ENCODE measurements at places on chromosomes 3 and 15.

DNA sequence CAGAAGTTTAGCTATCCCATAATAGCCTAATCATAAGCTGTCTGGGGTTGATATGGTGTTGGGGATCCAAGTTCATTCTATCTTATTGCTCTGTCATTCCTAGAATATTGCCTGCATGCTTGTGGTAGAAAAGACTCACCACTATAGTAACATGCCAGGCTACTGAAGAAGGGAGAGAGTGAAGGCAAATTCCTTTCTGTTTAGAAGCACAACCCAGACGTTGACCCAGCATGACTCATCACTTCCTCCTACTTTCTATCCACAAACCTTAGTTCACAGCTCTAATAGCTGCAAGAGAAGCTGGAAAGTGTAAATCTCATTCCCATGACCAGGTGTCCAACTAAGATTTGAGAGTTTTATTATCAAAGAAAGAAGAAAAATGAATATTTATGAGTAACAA, 57.8 kb upstream of the NMD3 start:
- DNase-seq, result no peak

GRCh38 chr15:60883691-60884640, 345.1 kb downstream of the RORA start:
- no peak for DNase-seq

GRCh38 chr3:112351823-112352222, 18.9 kb downstream of the CD200 start:
- DNase-seq, result no peak

DNA sequence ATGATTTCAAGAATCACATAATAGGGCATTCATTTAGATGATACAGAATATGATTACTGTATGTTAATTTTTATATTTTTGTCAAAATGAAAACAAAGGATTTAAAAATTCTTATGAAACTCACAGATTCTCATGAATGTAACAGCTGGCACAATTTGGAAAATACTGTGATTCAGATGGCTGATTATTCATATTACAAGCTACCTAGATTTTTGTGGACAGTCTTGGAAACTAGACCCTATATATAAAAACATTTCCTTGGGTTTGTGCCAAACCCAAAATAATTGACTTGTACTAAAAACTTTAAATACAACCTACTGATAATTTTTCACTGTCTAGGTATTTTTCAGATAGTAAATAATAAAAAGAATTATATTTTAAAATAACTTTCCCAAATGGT, 26.2 kb downstream of the ZBED2 start:
- no peak for DNase-seq

GRCh38 chr3:128006061-128007032, 45.9 kb upstream of the SEC61A1 start:
- no peak for DNase-seq

DNA sequence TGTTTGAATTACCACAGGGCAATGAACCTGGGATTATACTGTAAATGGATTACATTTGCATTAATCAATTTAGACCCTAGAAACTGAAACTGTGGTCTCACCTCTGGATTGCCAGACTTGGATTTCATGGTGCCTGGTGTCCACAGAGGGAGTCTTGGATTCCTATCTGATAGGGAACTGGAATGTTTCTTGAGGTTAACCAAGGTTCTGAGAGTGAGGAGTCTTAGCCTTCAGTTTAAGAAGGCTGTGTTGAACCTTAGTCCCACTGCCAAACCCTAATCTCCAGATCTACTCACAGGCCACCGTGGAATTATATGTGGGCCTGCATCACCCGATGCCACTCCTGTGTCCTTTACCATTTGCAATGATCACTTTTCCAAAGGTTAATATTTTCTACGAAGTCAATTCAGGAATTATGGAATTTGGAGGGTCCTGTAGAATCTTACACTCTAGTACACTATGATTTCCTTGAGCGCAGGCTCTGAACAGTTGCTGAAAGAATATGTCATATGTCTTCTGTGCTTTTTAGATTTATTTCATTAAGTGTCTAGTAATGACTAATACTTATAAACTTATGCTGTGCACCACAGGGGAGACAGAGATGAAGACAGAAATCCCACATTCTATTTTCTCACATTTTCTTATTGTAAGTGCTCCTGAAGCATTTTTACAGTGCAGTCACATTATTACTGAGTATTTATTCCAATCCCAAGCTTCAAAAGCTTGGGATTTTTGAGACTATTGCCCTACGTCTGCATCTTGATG, 87.9 kb downstream of the EFL1 start:
- DNase-seq, result no peak

GRCh38 chr3:58697561-58697960, 31.0 kb upstream of the FAM3D start:
- DNase-seq, result no peak

- no peak for DNase-seq
Observed at GRCh38 chr3:188000361-188000861, 153.5 kb upstream of the LPP start.

GRCh38 chr15:55588815-55589115, 620 bp upstream of the PYGO1 start:
- DNase-seq, result no peak

DNA sequence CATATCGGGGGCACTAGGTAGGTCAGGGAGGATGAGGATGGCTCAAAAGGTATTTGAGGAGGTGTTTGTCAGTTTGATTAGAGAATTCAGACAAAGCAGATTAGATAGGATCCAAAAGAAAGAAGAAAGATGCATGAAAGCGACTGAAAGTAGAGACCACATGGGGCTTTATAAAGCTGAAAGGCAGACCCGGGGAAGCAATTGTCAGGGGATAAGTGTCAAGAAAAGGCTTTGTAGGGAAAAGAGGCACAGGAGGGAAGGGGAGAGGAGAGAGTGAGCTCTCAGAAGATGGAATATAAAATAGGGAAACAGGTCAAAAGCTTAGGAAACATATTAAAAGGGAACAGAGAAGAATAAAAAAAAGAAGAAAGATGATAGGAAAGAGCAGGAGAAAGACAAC, 308.2 kb upstream of the RORA start:
- no peak for DNase-seq

DNA sequence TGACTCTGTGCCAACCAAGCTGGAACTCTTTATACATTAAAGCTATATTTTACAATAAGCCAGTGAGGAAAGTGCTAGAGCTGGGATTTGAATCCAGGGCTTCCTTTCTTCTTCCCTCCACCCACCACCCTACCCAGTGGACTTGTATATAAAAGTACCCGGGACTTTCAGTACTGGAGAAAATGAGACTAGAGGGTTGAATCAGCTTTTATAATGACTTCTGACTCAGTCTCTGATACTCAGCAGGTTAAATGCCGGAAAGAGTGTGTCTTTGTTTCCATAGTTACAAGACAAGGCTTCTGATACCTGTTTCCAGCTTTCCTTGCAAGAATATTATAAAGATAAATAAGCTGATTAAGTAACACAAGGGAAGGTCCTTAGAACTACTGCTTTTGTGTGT, 80.9 kb downstream of the FRMD4B start:
- peak; percentile 10 for DNase-seq

- DNase-seq, result no peak
Observed at GRCh38 chr3:58250093-58250707, 12.6 kb downstream of the ABHD6 start.

DNA sequence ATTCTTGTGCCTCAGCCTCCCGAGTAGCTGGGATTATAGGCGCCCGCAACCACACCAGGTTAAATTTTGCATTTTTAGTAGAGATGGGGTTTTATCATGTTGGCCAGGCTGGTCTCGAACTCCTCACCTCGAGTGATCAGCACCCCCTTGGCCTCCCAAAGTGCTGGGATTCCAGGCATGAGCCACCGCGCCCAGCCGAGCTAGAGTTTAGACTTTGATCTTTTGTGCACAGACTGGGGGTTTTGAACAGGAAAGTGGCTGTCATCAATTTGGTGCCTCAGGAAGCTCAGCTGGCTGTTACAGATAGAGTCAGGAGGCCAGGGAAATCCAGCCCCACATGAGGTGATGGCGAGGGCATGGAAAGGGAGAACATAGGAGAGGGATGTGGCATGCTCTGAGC, 19.3 kb upstream of the IREB2 start:
- DNase-seq, result no peak

DNA sequence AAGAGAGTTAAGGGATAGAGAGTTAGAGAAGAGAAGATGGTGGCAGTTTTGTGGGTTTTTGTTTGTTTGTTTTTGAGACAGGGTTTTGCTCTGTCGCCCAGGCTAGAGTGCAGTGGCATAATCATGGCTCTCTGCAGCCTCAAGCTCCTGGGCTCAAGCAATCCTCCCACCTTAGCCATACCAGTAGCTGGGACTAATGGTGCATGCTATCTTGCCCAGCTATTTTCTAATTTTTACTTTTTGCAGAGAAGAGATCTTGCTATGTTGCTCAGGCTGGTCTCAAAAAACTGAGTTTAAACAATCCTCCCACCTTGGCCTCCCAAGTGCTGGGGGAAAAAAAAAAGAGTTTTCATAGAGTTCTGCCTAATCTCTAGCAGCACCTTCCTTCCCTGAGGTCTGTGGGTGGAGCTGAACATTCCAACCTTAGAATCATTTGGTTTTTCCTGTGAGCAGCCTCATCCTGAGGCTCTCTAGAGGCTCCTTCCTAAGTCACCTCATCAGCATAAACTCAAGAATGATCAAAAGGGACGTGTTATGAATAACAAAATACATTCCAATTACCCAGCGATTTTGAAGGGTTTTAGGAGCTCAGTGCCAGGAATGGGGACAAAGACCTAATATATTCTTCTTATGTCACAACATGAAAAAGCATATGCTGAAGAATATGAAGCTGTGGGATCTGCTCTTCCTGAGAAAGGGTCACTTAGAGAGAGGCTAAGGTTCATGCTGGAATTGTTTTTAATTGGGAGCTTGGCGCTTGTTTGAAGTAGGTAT, 180.6 kb downstream of the LSAMP start:
- no peak for DNase-seq

- no peak for DNase-seq
Observed at GRCh38 chr3:124172816-124173215, 180.9 kb upstream of the ROPN1 start.

DNA sequence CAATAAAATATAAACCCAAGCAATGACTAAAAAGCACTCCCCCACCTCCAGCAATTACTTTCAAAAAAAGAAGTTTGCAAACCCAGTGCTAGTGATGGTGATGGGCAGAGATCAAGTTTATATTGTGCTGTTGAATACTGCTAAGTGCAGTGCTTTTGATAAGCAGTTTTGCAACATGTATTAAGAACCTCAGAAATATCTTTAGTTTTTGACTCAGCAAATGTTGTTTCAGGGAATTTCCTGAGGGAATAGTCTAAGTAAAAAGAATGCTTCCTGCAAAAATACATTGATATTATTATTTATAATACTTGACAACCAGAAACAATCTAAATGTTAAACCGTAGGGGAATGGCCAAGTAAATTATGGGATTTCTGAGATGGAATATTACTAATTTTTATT, 69.3 kb downstream of the ADAMTSL3 start:
- no peak for DNase-seq

- DNase-seq, result no peak
Observed at GRCh38 chr15:85742186-85742821, 52.4 kb downstream of the KLHL25 start.

DNA sequence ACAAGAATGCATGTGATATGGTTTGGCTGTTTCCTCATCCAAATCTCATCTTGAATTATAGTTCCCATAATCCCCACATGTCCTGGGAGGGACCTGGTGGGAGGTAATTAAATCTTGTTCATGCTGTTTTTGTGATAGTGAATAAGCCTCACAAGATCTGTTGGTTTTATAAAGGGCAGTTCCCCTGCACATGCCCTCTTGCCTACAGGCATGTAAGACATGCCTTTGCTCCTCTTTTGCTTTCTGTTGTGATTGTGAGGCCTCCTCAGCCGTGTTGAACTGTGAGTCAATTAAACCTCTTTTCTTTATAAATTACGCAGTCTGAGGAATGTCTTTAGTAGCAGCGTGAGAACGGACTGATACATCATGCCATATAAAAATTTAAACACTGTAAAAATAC, 1537.0 kb downstream of the OTOL1 start:
- no peak for DNase-seq

DNA sequence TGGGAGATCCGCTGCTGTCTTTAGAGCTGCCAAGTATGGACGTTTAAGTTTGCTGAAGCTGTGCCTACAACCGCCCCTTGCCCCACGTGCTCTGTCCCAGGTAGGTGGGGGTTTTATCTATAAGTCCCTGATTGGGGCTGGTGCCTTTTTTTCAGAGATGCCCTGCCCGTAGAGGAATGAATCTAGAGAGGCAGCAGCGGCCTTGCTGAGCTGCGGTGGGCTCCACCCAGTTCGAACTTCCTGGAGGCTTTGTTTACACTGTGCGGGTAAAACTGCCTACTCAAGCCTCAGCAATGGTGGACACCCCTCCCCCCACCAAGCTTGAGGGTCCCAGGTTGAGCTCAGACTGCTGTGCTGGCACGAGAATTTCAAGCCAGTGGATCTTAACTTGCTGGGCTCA, 83.4 kb upstream of the FGF7 start:
- DNase-seq, result no peak

GRCh38 chr3:174101244-174101643, 703.7 kb downstream of the NLGN1 start:
- no peak for DNase-seq

DNA sequence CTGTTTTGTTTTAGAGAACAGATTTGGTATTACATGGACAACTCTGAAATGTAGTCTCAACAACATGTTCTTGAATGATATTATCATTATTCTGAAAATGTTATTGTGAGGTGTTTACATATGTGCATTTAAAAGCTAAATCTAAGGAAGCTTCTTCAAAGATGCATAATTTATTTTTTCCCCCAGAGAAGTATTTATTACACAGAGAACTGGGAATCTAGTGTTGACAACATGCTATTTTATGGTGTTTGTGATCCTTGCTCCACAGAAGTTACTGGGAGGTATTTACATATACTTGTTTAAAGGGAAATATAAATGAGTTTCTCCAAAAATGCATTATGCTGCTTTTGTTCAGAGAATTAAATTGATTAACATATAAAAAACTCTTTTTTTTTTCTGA, 18.3 kb upstream of the TUBGCP5 start:
- DNase-seq, result no peak

- no peak for DNase-seq
Observed at GRCh38 chr15:59165726-59166125, 40.9 kb upstream of the LDHAL6B start.

DNA sequence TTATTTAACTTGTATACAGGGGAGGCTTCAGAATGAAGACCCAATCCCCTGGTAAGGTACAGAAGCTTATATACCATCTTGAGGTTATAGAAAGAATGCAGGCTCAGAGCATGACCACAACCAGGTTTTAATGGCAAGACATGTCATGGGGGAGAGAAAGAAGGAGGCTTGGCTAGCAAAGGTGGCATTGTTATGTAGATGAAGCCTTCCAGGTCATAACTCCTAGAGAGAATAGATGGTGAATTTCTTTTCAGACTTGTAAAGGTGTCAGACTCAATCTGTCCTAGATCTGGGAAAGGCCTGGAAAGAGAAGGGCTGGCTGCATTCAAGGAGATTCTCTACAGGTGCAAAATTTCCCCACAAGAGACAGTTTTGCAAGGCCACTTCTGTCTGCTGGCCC, 99.4 kb upstream of the CTDSPL start:
- no peak for DNase-seq

All from activated naive CD4-positive, alpha-beta T cell treated with Interleukin-2 at 50 U/mL for 16 hours (primary cell).